ENCODE measurements at places on chromosomes 16 and 17.

DNA sequence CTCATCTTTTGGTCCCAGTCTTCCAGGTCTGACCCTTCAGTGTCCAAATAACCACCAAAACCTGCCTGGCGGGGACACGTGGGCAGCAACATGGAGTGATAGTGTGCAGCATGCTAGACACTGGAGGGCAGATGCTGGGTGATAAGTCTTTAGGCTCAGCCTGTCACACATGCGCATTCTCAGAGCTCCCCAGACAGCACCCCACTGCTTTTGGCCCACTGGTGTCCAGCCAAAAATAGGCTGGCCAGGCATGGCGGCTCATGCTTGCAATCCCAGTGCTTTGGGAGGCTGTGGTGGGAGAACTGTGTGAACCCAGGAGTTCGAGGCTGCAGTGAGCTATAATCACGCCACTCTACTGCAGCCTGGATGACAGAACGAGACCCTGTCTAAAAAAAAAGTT lies 12.3 kb downstream of the GINS2 start:
- DNase-seq, result no peak

DNA sequence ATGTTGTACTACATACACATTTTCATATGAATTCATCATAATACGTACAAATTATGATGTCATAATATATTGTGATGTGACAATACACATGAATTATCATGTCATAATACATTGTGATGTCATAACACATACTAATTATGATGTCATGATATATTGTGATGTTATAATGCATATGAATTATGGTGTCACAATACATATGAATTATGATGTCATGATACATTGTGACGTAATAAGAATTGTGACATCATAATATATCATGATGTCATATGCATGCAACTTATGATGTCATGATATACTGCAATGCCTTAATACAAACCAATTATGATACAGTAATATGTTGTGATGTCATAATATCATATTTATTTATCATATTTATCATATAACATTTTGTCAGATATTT lies 2074.3 kb downstream of the TP53TG3F start:
- DNase-seq, result no peak

- DNase-seq, result no peak
Measured at GRCh38 chr16:4514606-4515005, 24.0 kb downstream of the CDIP1 start.

DNA sequence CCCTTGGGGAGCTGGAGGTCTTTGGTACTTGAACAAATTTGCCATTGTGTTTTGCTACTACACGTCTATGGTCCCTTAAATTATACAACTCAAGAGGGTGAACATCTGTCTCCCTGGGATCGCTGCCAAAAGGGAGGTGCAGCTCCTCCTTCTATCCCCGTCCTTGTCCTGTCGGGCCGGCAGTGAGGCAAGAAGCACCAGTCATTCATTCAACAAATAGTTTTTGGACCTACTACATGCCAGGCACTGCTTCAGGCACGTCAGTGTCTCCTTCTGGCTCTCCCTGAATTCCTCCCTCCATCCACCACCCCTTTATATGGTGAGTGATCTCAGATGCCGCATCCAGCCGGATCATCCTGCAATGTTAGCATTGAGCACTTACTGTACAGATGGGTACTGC lies 2.2 kb upstream of the RPL38 start:
- no peak for DNase-seq

- DNase-seq, result peak; percentile 67
Measured at GRCh38 chr17:49227436-49228261, 2.9 kb downstream of the PHOSPHO1 start.

GRCh38 chr17:33084755-33085154 lies 93.1 kb downstream of the SPACA3 start:
- DNase-seq, result no peak

DNA sequence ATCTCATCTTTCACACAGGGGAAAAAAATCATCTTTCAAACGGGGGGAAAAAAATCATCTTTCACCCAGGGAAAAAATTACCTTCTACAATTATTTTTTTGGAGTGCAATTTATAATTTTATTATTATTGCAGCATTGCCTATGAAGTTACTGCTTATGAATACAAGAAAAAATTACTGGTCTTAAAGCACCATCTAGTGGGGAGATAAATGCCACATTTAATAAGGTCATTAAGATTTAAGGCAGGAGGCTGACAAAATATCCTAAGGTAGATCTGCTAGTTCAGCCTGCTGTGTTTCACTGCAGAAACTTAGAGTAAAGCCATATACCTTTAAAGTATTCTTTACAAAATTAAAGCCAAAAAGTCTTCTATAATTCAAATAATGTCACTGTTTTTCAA lies 13.7 kb downstream of the SHCBP1 start:
- DNase-seq, result no peak

- no peak for DNase-seq
Measured at GRCh38 chr17:26774291-26775218, 519.4 kb upstream of the WSB1 start.

DNA sequence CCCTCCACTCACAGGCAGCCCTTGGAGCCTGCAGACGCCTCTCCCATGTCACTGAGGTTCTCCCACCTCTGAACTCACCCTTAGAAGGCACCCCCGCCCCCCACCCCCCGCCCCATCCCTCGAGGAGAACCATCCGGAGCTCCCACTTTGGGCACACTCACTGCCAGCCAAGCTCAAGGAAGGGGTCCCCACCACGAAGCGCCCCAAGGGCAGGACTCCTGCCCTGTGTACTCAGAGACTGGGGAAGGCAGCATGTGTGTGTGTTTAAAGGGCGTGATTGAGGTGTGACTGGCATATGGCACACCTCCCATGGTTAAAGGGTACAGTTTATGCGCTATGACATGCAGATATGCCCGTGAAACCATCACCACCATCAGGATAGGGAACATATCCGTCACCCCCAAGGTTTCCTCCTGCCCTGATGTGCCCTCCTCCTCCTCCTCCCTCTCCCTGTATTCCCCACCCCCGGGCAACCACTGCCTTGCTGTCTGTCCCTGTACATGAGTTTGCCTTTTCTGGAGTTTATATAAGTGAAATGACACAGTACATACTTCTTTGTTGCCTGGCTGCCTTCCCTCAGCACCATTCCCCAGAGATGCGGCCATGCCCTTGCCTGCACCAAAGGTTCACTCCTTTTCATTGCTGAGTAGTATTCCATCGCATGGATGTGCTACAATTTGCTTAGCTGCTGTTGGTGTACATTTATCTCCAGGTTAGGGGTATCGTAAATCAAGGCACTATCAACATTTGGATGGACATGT lies 14.0 kb upstream of the RBFOX3 start:
- DNase-seq, result no peak

DNA sequence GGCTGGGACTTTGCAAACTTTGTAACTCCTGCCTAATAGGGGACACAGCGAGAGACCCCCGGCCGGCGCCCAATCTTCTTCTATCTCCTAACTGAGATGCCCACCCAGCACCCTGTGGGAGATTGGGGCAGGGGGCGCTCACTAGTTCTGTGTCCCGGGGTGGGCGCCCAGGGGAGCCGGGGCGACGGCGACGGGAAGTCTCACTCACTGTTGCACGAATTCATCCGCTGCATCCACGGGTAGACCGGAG lies 3.9 kb upstream of the HOXB5 start:
- no peak for DNase-seq

GRCh38 chr16:66512272-66513110 lies 37.4 kb downstream of the TK2 start:
- no peak for DNase-seq

- DNase-seq, result peak; percentile 59
Measured at GRCh38 chr16:88650749-88651275, at the start of gene CYBA. TSS of gene CYBA (minus strand) at chr16:88651053. CDS start at chr16:88651013, 40 bp downstream.
